ENCODE measurements at places on chromosomes 6 and 20.
A peak's percentile ranks its signal among the peaks of the same experiment; 100 is the strongest.

DNA sequence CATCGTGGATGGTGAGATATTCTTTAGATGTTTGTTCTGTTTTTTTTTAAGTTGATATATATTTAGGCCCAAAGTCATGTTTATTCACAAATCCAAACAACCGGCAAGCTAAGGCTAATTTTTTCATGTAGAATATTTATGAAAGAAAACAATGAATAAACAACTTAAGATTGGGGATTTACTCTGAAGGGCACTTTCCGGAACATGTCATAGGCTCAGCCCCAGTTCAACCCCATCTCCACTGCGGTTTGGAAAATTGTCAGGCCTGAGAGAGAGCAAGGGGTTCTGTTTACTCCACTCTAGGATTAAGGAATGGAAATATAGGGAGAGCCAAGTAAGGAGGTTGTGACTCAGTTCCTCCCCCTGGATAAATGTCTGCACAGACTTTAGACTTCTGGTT is 18.3 kb downstream of the RPS6KA2 start:
- no peak for DNase-seq

- no peak for DNase-seq
Observed at GRCh38 chr20:7305976-7306375, 538.5 kb downstream of the BMP2 start.

GRCh38 chr6:157215717-157216116 is 107.6 kb downstream of the TMEM242 start:
- no peak for DNase-seq

DNA sequence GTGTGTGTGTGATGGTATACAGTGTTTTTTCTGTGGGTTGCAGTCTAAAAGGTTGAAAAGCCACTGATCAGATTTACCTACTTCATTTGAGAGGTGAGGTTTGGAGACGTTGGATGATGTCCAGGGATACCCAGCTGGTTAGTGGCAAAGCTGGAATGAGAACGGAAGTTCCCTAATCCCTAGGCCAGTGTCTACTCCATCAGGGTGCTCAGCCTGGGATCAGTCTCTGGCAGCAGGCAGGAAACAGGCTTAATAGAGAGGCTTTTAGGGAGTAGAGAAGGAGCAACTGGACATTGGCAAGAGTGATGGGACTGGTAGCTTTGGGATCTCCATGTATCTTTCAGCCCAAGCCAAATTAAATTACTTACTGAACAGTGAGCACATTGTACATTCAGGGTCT is 80.7 kb downstream of the C6orf52 start:
- no peak for DNase-seq

DNA sequence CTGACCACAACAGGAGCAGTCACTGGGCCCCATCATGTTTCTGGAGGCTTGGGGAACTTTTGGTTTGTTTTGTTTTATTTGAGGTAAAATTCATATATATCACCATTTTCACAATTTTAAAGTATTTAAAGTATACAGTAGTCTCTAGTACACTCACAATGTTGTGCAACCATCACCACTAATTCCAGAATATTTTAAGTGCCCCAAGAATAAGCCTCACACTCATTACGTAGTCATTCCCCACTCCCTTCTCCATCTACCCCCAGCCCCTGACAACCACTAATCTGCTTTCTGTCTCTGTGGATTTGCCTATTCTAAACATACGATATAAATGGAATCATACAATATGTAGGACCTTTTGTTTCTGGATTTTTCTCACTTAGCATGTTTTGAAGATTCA is 29.0 kb downstream of the RTN4IP1 start:
- no peak for DNase-seq

- no peak for DNase-seq
Observed at GRCh38 chr6:424741-425417, 33.3 kb downstream of the IRF4 start.

GRCh38 chr6:165663736-165664558 is 906 bp upstream of the PDE10A start:
- DNase-seq, result no peak

- no peak for DNase-seq
Observed at GRCh38 chr20:42641886-42642285, 547.8 kb downstream of the PTPRT start.

DNA sequence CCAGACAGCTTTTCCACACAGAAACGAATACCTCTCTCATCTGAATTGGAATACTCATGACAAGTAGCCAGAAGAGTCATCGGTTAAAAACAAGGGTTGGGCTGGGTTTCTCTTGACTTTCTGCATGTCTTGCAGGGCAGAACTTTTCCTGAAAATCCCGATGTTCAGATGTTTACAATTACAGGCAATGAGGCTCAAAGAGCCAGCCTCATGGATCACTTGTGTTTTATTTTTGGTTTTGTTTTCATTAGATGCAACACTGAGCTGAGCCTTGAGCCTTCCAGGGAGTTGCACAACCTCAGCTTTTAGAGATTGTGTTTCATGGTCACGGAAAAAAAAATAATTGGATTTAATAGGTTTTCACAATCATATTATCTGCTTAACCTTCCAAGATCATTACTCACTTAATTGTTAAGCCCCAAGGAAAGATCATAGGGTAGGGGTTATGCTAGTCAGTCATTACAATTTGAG is 288.1 kb upstream of the PRDM1 start:
- DNase-seq, result no peak

DNA sequence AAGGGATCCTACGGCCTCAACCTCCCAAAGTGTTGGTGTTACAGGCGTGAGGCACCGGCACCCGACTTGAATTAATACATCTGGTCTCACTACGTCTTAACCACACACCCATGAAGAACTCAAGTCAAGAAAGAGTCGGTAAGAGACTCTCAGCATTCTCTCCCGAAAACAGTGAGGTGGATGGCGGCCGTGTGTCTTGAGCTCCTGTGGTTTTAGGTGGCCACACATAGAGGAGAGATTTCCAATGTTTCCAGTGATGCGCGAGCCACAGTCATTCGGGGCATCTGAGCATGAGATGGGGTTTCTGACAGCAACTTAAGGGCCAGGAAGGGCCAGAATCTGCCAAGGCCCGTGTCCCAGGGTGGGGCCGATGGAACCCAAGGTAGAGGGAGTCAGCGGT is 766.4 kb upstream of the DEFB115 start:
- DNase-seq, result no peak

- DNase-seq, result no peak
Observed at GRCh38 chr20:23612396-23612795, 6.7 kb upstream of the CST9 start.

GRCh38 chr6:139982652-139983295 is 608.3 kb upstream of the CITED2 start:
- no peak for DNase-seq

- DNase-seq, result no peak
Observed at GRCh38 chr6:25404091-25404490, 124.9 kb downstream of the CARMIL1 start.

GRCh38 chr6:163199371-163199770 is 215.1 kb upstream of the QKI start:
- DNase-seq, result no peak

- no peak for DNase-seq
Observed at GRCh38 chr6:1208876-1209275, 103.0 kb upstream of the FOXQ1 start.

DNA sequence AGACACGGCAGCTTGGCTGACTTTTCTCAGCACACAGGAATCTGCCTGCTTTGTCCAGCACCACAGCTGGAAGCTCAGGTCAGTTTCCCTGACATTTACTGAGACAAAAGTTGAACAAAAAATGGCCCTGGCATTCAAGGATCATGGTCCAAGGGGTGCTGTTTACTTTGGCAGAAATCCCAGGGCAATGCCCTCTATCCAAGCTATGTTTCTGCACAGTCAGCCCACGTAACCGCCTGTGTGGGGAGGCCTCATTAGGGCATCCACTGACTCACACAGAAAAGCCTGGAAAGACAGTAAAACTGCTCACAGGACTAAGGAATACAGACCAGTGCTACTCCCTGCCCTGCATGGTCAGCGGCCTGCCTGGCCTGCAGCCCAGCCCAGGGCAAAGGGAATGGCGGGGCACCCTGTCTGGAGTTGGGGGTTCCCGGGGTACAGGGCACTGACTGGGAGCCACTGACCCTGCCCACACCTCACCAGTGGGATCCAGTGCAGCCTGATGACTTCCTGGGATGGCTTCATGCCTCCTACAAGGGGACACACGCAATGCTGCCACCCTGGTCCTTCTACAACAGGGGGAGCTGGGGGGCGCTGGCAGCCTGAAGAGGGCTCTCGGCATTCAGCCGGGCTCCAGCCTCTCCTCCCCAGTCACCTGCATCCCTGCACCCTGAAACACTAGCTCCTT is 77.1 kb downstream of the NINL start:
- DNase-seq, result no peak

DNA sequence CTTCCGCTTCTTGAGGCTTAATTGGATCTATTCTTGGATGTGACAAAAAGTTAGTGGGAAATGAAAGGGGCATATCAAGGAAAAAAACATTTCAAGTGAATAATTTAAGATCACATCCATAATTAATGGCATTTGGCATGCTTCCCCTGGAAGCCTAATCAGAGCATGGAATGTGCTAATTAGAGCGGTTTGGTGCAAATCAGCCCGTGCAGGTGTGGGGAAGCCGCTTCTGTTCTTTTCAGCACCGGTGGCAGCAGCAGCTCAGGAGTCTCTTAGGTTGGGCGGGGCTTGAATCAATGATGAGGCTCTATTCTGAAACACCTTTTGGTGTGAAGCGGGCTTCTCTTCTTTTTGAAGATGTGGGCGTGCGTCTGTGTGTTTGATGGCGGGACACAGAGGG is 301.2 kb downstream of the LRFN2 start:
- DNase-seq, result no peak

GRCh38 chr20:33209789-33210188 is 7.4 kb upstream of the BPIFA3 start:
- peak; percentile 16 for DNase-seq

DNA sequence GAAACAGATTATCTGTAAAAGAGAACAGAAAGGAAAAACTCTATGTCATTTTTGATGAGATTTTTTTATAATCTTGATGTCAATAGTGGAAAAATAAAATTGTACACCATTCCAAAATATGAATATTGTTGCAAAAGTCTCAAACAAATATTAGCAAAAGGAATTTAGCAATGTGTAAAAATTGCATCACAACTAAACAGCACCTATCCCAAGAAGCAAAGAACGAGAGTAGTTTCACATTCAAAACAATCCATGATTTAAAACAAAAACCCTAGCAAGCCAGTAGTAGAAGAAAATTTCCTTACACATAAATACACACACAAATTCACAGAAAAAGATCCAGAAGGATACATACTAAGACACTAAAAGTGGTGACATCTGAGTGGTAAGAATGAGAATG is 38.4 kb downstream of the LCA5 start:
- no peak for DNase-seq

GRCh38 chr20:59518881-59519706 is 85.2 kb upstream of the PHACTR3 start:
- DNase-seq, result peak; percentile 52

DNA sequence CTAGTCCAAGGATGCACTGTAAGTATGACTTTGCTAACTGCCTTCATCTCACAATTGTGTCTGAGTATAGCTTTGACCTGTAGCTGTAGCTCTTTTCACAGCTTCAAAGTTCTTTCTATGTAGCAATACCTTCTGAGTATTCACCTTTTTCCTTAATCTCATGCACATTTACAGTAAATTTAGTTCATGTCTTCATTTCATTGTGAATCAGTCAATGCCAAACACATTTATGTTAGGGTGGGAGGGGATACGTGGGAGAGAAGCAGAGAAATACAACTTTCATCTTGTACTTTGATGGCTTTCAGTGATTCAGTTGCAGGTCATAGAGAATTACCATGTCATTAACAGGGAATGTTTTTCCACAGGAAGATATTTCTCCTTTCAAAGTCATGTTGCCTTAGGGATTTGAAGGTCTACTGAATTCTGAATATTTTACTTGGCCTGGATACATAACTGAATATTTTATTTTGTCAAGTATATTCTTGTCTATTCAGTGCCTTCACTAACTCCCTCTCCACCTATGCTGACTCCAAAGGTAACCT is 119.2 kb downstream of the TINAG start:
- DNase-seq, result no peak

GRCh38 chr6:57432157-57432556 is 114.7 kb downstream of the PRIM2 start:
- DNase-seq, result no peak

DNA sequence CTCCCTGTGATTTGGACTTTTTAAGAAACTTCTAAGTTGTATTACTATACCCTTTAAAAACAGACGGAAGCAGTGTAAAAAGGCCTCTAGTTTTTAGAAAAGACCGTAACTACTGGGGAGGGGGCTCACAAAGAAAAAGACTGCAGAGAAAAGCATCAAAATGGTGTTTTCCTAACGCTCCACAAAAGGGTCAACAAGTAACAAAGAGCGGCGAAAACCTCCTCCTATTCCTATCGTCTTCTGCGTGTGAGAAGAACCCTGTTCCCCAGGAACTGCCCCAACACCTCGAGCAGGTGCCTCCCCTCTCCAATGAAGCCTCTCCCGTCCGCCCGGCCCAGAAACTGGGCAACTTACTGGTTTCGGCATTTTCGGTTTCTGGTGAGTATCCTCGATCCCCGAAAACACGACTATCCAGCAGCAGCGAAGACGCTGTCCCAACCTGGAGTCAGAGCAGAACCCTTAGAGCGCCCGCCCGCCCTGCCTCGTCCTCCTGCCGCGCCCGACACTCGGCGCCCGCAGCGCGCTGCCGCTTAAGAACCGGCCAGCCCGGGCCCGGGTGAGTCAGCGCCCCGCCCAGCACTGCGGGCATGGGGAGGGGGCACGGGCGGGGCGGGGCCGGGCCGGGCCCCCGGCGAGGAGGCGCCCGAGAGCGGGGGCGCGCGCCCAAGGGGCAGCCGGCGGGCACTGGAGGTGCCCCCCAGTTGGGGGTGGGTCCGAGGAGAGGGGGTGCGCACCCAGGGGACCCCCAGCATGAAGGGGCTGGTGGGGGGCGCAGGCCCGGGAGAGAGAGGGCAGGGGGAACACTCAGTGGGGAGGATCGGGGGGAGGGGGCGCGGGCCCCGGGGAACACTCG is 1.2 kb downstream of the EZR start:
- DNase-seq, result peak; percentile 84

GRCh38 chr20:49395183-49395582 is 87.3 kb downstream of the KCNB1 start:
- DNase-seq, result no peak

- DNase-seq, result no peak
Observed at GRCh38 chr20:32368925-32369324, 10.8 kb downstream of the ASXL1 start.

Data from CD4-positive, alpha-beta T cell treated with Interleukin-4 for 1 hour (primary cell).